Osteoblast (primary cell): ENCODE measurements at places on chromosomes 13 and 19.
A peak's percentile ranks its signal among the peaks of the same experiment; 100 is the strongest.

- peak; percentile 34 for DNase-seq
These were observed 2.0 kb upstream of the GPR18 start for GRCh38 chr13:99260216-99260615.

DNA sequence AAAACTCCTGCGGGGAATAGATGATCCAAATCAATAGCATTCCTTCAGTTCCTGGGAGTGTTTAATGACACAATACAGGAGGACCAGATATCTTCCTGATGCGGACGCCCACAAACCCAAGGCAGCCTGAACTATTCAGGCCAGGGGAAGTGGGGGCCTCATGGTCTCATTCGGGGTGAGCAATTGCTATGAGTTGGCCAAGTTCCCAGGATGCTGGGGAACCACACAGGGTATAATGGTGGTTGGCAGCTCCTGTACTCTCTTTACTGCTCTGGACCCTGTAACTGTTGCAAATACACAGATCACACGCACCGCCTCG lies 401.2 kb downstream of the IRS2 start:
- no peak for DNase-seq

DNA sequence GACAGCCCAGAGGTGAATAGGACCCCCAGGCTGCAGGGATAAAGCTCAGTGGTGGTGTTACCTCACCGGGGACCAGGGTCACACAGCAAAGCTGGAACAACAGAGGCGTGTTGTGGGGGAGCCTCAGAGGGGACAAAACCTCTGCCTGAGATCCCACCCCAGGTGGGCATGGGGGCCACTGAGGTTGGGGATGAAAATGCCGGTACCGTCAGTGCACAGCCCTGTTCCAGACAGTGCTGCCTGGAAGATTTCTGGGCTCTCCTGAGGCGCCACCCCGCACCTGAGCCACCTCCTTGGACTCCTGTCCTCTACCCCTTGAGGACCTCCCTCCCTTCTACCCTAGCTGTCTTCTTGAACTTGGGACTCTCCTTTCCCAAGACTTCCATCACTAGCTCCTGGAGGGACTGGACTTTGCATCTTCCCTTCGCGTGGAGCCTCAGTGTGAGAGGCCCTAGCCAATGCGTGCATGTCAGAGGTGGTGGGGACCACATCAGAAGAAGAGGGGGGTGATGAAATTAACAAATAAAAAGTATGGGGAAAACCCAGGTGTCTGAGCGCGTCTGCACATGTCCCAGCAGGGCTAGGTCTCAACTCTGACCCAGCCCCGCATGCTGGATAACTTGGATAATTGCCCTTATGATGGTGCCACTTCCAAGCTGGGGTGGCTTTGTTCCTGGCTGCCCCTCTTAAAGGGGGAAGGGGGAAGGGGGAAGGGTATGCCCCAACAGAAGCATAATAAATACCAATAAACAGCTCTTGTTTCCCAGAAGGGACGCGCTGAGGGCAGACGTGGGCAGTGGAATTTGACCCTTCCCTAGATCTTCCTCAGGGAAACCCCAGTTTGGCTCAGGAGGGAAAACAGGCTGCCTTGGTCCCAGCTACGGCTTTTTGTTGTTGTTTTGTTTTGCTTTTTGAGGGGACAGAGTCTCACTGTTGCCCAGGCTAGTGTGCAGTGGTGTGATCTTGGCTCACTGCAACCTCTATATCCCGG lies 11.6 kb downstream of the CNFN start:
- no peak for DNase-seq

DNA sequence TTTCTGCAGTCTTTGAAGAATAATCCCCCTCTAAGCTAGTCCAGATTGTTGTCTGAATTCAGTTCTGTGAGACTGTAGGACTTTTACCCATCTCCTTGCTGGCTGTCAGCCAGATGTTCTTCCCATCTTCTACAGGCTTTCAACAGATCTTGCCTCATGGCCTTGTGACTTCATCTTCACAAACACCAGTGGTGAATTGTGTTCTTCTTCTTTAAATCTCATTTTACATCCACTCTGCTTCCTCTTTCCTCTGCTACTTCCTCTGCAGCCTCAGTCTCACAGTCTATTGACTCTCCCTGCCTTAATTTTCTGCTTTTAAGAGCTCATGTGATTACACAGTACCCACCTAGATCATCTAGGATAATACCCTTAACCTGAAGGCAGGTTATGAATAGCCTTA lies 859.0 kb upstream of the SLITRK1 start:
- DNase-seq, result no peak

DNA sequence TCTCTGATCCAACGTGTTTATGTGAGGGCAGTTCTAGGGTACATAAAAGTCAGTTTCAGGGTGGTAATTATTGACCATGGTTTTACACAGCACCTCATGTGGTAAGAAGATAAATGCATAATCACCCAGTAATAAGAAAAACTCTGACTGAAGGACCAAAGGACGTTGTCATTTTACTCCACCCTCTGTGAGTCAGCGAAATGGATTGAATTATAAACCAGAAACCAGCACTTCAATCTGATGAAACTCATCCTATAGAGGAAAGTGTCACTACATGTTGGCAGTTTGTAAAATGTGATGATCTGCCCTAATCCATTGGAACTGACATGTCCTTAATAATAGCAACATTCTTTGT lies 406.8 kb downstream of the KLF5 start:
- DNase-seq, result no peak

DNA sequence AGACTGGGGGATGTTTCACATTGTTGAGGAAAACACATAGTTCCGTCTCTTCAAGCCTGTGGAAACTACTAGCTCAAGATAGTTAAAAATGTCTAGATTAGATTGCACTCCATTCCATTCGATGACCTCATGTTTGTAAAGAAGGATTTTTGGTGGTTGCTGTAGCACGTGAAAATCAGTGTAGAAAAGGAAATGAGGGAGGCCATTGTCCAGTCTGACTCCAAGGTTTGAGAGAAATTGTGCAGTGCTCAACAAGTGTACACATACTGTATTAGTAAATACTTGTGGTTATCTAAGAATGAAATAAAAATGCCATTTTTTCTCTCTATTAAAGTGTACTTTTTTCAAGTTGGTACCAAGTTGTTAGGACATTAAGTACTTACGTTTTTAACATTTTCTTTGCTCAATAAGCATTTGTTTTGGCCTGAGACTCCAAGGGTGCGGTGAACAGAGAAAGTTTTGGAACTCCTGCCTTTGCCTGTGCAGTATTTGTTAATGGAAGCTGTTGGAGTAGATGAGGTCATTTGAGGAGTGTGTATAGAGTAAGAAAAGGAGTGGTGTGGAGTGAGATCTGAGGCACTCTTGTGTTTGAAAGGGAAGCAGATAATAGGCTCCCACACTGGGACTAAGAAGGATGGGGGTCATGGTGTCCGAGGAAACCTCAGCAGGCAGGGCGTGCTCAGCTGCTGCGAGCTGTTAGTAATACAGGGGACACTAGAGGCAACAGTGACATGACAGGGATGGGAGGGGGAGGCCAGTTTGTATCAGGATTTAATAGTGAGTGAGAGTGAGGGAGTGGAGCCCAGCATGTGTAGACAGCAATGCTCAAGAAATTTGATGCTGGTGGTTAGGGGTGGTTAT lies 4.4 kb downstream of the WASF3 start:
- peak; percentile 81 for DNase-seq

DNA sequence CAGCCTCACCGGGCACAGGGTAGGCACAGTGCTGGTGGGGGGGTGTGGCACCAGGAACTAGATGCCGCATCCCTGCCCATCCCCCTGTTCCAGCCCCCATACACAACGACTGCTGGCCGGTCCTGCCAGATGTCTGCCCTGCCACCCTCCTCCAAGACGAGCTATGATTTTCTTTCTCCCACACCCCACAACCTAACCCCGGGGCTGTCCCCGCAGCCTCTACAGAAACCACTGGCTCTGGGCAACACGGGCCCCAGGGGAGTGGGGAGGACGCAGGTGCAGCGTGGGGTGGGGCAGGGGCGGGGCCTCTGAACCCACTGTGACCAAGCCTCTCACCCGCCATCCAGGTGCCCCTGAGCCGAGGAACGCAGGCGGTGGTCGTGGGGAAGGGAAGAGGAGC lies 15.5 kb downstream of the PGLS start:
- DNase-seq, result no peak

GRCh38 chr13:80577285-80577684 lies 236.4 kb upstream of the SPRY2 start:
- no peak for DNase-seq

GRCh38 chr13:28532388-28533124 lies 37.6 kb upstream of the FLT1 start:
- DNase-seq, result peak; percentile 82

GRCh38 chr19:31296741-31297390 lies 52.4 kb downstream of the TSHZ3 start:
- DNase-seq, result no peak

- DNase-seq, result no peak
These were observed 102.2 kb upstream of the MBNL2 start for GRCh38 chr13:97119943-97120342.

DNA sequence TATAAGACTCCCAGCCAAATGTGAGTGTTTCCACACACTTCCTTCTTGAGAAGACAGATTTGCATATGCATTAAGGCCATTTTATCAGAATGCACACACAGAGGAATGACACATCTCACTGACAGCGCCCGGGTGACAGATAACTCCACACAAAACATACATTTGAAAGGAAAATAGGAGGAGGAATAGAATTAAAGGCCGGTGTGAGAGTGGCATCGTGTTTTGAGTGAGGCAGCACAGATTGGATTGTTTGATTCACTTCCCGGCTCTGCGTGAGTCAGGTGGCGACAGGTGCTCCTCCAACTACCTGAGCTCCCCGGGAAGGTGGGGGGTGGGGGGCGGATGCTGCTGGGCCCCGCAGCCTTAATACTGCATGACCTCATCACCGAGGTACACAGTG lies 429.0 kb downstream of the TSHZ3 start:
- DNase-seq, result no peak

- peak; percentile 86 for DNase-seq
These were observed 38.4 kb downstream of the ACTN4 start for GRCh38 chr19:38685666-38686529.

GRCh38 chr13:75308222-75308621 lies 173.7 kb downstream of the TBC1D4 start:
- peak; percentile 61 for DNase-seq

GRCh38 chr19:18377026-18377425 lies 8.9 kb upstream of the GDF15 start:
- no peak for DNase-seq

GRCh38 chr13:94192431-94192975 lies 287.0 kb downstream of the DCT start:
- no peak for DNase-seq

GRCh38 chr19:937259-937694 lies 11.4 kb downstream of the ARID3A start:
- DNase-seq, result no peak

- peak; percentile 62 for DNase-seq
These were observed 50.7 kb downstream of the ZNF723 start for GRCh38 chr19:22882797-22883196.
